ENCODE measurements at places on chromosomes 1 and 21.

GRCh38 chr1:48356901-48357300 is 115.1 kb downstream of the SPATA6 start:
- no peak for DNase-seq

DNA sequence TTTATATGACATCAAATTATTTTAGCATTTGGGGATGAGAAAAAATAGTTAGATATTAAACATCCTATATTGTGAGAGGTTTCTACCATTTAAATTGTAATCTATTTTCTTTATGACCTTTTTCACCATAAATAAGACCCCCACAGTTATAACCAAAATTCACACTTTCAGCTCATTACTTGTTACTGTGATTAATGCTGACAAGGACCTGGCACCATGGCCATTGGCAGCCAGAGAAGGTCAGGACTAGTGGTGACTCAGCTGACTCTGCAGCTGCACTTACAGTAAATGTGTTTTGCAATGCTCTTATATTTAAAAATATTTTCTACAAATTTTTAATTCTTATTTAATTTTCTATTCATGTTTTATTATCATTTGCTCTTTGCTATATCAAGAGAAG is 133.3 kb upstream of the C1orf105 start:
- no peak for DNase-seq

- no peak for DNase-seq
Observed at GRCh38 chr21:41153443-41153842, 14.5 kb upstream of the BACE2 start.

DNA sequence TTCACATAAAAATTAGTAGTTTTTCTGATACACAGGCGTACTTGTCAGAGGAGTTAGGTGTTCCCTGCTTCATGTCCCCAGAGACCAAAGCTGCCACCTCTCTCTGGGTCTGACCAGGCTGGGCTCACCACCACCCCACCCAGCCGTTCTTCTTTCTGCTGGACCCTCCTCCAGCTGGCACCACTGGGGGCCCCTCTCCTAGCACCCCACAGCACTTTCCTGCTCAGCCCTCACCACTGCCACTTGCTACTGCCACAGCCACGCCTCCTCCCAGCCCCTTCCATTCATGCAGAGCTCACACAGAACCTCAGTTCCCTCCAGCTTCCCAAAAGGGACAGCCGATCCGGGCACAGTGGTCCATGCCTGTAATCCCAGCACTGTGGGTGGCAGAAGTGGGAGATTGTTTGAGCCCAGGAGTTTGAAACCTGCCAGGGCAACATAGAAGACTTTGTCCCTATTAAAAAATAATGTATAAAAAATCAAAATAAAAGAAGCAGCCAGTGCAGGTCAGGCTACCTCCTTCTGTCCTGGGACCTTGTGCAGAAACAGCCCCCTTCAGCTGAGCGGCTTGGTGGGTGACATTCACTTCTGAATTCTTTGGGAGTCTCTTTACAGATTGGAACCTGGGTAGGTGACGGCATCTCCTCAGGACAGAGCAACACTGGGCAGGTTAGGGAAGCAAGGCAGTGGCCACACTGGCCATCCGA is 208.3 kb downstream of the TOMM20 start:
- no peak for DNase-seq

DNA sequence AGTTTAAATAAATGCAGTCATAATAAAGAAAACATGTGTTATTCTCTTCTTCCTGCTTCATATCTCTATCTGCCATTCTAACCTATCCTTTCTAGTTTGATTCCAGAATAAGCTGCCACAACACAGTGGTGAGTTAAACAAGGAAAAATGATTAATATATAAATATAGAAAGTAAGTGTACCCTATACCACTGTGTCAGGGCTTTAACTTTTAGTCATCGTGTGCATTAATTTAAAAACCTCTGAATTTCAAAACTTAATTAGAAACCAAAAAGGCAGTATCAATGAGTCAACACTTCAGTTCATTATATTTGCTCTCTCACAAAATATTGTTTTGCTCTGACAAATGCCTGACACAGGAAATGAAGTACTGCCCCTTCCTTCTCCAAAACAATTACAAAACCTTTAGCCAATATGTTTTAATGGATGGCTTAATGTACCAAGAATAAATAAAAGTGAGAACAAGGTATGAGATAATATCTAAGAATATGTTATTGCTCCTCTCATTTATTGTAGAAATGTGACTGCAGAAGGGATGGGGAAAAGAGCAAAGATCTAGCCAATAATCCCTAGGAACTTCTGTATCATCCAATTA is 634.8 kb downstream of the KCNT2 start:
- no peak for DNase-seq

GRCh38 chr1:32997381-32997891 is 32.8 kb upstream of the RNF19B start:
- no peak for DNase-seq

DNA sequence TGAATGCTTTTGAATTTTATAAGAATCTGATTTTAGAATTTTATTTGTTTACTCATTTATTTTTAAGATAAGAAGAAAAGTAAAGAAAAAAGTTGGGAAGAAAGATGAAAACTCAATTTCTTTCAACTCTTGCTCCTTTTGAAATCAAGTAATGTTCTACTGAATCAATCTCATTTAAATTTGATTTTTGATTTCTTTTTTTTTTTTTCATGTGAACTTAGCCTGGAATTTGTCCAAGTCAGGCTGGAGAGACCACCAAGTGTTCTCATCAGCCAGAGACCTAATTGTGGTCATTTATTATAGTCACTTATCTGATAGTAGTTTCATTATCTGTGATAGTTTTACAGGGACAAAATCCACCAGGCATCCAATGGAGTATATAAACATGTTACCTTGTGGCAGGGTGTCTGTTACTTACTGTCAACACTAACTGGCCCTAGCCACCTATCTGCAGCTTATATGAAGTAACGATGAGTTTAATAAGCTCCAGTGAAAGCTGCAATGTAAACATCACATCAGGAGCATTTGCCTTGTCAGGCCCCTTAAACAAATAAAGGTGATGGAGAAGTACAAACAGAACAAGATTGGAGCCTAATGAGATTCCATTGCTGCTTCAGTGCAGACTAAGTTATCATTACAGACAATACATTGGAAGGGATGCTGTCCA is 39.2 kb downstream of the HLX start:
- no peak for DNase-seq

Measured in T-helper 17 cell (primary cell).